Fibroblast of pulmonary artery (primary cell): ENCODE measurements at places on chromosomes 3 and 15.

- peak; percentile 60 for DNase-seq
These were observed 17.7 kb downstream of the PTH1R start for GRCh38 chr3:46895204-46895660.

DNA sequence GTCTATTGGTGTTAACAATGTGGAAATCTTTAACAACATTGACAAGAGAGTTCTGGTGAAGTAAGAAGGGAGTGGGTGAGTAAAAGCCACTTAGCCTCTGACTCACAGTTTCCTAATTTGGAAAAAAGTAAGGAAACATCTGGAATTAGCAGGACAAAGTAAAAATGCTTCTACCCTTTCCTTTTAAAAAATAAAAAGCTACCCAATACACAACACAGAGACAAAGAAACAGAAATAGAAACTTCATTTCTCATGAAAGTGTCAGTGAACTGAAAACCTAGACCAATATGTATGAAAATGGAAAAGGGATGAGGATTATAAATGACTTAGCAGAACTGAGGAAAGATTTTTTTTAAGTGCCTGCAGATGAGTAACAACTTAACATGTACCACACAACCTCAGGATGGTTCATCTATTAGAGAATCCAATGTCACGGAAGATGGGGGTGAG, 65.4 kb downstream of the SSR3 start:
- peak; percentile 46 for DNase-seq

DNA sequence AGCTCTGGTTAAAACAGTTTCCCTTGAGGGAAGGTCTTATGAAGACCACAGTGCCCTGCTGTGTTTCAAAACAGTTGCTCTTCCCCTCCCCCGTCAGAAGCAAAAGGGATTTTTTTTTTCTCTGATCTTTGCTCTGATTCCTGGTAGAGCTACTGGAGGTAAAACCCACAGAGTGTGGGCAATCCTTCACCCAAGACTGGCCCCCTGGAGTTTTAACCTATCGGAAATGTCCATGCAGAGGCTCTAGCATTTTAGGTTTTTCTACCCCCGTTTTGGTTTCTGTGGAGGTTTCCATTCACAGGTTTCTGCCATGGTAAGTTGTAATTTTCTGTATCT, 27.7 kb downstream of the GRM2 start:
- DNase-seq = no peak

- peak; percentile 27 for DNase-seq
These were observed 24.7 kb downstream of the SLC24A1 start for GRCh38 chr15:65646486-65646885.

- peak; percentile 57 for DNase-seq
These were observed 2.7 kb downstream of the BCL6 start for GRCh38 chr3:187742351-187743171.

DNA sequence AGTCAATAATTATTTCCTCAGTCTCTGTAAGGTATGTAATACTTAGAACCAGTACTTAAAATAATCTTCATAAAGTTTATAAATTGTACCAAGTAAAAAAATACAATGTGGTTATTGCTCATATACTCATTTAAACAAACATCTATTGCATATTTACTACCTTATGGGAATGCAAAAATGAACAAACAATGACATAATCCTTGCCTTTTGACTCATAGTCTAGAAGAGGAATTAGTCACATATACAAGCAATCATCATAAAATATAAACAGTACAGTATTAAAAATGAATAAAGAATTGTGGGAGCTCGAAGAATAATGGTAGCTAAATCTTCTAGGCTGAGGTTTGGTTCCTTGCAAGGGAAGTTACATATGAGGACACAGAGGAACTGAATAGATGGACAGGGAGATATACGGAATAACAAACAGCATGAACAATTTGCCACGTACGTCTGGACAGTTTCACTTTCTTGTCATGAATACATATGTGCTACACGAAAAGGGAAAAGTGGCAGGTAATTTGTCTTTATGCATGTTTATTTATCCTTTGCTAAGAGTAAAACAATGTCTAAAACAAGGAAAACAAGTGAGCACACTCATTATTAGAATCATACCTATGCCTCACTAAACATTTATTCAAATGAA, 17.2 kb downstream of the IMPG2 start:
- peak; percentile 9 for DNase-seq

DNA sequence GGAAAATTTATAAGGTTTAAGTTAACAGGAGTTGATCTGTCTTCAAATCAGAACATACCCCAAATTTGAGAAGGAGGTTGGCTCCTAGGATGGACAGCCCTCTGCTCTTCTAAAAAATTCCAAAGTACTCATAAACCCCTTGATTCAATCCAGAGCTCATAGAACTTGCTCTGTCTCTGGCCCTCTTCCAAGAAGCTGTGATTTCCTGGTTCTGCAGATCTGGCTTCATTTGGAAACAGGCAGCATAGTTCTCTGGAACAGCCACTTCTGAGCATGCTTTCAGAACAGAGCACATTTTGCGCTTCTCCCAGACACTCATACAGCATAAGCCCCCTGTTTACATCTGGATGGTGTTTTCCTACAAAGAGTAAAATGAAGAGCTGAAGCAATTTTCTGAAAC, 96.7 kb downstream of the KBTBD8 start:
- peak; percentile 51 for DNase-seq

DNA sequence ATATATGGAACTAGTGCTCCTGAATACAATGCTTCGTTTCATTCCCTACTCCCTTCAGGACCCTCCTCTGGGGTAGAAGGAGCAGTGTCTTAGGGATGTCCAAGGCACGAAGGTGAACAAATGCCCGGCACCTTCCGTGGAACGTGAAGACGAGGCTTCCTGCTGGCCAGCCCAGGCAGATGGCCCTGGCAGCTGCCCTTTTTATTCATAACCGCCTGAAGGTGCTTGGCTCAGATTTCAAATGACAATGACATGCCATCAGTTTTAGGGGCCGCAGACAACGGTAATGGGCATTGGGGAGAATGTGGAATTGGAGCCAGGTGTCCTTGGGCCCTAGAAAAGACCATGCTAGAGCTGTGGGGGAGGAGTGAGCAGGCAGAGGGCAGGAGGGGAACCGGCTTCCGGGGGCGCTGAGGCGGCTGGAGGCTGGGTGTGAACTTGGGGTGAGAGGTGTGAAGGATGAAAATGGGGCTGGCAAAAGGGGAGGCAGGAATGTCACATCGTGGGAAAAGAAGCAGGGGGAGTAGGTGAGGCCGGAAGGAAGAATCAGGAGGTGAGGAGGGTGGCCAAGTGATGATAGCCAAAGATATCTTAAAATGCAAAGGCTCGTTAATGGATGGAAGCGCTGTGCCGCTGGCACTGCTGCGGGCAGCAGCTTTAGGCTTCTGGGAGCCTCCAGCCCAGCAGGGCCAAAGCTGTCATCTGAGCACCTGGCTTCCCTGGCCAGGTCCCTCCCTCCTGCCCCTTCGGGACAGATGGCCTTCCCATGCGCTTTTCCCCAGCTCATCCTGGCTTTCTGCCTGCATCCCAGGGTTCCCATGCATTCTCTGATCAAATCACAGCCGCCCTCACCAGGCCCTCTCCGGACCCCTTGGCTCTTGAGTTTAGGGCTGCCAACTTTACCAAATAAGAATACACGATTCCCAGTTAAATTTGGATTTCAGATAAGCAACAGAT, 93.7 kb downstream of the TMEM266 start:
- DNase-seq = no peak

DNA sequence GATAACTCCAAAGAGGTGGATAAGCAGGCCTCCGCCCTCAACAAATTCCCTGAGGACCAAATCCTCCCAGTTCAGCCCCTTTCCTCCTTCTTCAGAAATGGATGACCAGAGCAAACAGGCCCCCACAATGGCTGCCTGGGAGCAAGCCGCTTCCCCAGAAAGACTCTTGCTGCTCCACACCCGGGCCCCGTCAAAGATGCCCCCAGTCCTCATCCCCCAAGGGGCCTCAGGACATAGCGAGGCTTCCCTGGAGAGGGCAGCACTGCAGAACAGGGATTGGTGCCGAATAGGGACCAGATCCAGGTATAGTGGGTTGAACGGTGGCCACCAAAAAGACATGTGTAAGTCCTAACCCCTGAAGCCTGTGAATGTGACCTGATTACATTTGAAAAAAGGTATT, 502.3 kb downstream of the SHQ1 start:
- DNase-seq = no peak
